A673 (cell line): ENCODE measurements at places on chromosomes 16 and 17.

DNA sequence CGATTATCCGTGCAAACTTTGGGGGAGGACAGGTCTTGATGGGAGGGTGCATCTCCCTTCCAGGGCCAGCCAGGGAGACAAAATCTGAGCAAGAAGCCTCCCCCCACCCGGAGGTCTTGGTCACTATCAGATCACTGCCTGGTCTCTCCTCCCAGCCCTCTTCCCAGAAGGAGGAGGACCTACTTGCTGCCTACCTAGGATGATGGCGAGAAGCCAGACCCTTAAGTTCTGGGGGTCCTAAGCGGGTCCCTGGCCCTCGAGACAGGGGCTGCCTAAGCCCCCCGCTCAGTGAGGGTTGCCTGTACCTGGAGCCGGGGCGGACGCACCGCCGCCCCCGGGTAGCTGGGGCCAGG, 4.6 kb downstream of the TSPOAP1 start:
- DNase-seq: no peak

DNA sequence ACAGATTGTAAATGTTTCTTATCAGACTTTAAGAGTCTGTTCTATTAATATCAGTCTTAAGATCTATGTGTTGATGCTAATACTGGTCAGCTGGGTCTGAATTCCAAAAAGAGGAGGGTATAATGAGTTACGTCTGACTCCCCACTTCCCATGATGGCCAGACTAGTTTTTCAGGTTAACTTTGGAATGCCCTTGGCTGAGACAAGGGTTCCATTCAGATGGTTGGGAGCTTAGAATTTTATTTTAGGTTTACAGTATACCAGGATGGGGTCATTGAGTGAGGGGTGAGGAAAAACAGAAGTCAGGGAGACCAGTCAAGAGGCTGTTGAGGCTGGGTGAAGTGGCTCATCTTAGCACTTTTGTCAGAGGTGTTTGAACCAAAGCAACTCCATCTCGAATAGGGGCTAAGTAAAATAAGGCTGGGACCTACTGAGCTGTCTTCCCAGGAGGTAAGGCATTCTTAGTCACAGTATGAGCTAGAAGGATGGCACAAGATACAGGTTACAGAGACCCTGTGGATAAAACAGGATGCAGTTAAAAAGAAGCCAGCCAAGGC, 2.9 kb upstream of the TMEM231 start:
- DNase-seq: no peak

GRCh38 chr16:17775061-17775460, 304.3 kb upstream of the XYLT1 start:
- DNase-seq: no peak

GRCh38 chr16:83623091-83623730, 184.6 kb upstream of the HSBP1 start:
- DNase-seq: no peak

DNA sequence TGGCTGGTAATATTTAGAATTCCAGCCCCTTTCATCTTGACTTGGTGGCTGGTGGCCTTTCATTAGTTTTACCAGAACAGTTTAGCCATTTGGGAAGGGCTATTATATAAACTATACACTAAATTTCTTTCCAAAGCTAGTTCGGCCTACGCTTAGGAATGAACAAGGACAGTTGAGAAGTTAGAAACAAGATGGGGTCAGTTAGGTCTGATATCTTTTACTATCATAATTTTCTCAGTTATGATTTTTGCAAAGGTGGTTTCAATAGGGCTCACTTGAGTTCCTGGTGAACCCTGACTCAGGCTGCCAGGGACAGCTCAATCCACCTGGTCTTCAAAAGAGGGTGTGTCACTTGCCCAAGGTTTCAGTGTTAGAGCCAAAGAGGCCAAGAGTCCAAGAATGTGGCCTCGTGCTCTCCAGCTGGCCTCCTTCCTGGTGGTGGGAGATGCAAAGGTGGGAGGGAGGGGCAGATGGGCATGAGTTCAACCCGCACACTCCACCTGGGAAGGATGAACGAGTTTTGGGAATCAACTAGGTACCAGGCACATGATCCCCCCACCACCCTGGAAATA, 4.0 kb upstream of the PHOSPHO1 start:
- no peak for DNase-seq

DNA sequence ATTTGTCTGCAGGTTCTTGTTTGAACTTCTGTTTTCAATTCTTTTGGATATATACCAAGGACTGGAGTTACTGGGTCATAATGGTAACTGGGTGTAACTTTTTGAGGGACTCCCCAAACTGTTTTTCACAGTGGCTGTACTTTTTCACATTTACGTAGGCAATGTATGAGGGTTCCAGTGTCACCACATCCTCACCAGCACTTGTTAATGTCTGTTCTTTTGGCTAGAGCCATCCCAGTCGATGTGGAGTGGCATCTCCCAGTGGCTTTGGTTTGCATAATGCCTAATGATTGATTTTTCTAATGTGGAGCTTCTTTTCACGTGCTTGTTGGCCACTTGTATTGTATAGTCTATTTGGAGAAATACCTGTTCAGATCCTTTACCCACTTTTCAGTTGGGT, 59.3 kb downstream of the SPECC1 start:
- DNase-seq: no peak

- no peak for DNase-seq
These were observed 27.6 kb downstream of the SLC38A10 start for GRCh38 chr17:81267390-81268067.

- DNase-seq: peak; percentile 85
These were observed 28.7 kb upstream of the MILR1 start for GRCh38 chr17:64420143-64420670.

DNA sequence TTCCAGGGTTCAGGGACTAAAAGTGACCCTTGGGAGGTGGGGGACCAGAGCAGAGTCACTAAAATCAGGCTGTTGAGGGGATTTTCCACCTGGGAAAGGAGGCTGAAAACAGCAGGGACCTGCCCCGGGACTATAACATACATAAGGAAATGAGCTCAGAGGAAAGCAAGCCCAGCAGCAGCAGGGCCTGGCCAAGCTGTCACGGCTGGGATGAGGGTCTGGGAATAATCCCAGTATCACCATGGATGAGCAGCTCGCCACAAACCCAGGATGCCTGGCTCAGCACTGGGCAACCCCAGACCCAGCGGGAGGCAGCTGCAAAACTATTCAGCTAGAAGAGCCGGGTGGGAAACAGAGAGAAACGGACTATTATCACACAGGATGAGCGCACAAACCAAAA, 72.4 kb downstream of the RPH3AL start:
- no peak for DNase-seq

- no peak for DNase-seq
These were observed 29.9 kb downstream of the CACNG4 start for GRCh38 chr17:66994361-66994760.

DNA sequence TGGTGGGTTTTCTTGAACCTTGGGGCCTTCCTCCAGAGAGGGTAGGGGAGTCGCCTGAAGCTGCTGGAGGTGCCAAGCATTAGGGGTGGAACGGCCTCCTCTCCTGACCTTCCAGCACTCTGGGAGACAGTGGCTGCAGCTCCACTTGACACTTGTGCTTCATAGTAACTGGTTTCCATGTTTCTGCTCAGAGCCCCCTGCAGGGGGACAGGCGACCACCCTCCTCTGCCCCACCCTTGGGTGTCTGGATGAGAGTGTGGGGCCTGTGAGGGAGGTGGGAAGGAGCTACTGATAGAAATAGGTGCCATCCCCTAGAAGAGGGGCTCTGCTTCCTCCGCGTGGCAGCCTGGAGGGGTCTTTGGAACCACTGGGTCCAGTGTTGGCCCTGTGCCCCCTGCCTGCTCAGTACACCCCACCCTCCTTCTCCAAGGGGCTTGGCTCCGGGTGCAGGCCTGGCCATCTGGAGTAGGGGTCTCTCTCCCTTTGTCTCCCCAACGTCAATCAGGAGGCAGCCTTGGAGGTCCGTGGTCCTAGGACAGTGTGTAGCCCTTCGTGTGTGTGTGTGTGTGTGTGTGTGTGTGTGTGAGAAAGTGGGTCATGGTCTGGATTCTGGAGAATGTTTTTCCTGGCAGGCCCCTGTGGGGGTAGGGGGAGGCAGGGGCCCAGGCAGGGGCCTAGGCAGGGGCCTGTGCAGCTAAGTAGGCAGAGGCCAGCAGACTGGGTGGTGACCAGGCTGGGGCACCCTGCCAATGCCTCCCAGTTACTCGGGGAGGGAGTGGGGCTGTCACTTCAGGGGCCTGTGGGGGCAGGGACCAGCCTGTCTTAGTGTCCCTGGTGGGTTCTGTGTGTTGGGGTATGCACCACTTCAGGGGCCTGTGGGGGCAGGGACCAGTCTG, 4.9 kb downstream of the LASP1 start:
- DNase-seq: no peak

- DNase-seq: no peak
These were observed 14.9 kb downstream of the CNTNAP1 start for GRCh38 chr17:42697108-42697811.

- DNase-seq: peak; percentile 87
These were observed 124.1 kb upstream of the TNRC6C start for GRCh38 chr17:77834170-77835115.

DNA sequence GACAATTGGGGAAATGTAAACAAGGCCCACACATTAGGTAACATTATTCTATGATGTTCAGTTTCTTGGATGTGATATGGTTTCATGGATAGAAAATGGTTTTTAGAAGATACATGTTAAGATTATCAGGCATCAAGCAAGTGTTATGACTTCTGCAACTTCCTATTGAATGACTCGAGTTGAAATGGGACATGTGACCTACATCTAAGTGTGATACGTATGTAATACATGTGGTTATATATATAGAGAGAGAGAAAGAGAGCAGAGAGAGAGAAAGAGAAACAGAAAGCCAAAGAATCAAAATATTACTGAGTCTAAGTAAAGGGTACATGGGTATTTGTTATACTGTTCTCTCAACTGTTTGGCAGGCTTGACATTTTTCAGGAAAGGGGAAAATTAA, 1.7 kb downstream of the TMEM170A start:
- no peak for DNase-seq
